ENCODE measurements at places on chromosomes 7 and 10.

DNA sequence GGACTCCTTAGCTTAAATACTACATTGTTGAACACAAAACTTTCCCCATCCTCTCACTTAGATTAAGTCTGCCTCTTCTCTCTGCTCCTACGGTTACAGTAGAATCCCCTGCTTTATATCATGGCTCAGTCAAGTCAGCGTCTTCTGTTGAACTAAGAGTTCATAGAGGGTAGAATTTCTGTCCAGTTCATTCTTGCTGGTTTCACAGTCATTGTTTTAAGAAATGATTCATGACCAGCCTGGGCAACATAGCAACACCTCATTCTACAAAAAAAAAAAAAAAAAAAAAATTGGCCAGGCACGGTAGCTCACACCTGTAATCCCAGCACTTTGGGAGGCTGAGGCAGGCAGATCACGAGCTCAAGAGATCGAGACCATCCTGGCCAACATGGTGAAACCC, 3.7 kb upstream of the ZFYVE27 start:
- no peak for DNase-seq

DNA sequence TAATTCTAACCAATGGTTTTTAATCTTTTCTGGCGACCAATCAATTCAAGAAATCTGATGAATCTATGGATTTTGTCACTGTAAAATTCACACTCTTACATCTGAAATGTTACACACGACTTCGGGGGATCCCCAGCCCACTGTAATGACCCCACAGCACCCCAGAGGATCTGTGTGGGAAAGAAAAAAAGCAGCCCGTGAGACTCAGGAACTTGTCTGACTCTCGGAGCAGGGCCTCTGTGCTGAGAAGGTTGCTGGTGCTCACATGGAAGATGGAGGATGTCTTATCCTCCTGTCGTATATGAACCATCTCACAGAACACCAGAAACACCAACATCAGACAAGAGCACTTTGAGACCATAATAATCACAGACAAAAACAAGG, 228.4 kb upstream of the INHBA start:
- DNase-seq: no peak

DNA sequence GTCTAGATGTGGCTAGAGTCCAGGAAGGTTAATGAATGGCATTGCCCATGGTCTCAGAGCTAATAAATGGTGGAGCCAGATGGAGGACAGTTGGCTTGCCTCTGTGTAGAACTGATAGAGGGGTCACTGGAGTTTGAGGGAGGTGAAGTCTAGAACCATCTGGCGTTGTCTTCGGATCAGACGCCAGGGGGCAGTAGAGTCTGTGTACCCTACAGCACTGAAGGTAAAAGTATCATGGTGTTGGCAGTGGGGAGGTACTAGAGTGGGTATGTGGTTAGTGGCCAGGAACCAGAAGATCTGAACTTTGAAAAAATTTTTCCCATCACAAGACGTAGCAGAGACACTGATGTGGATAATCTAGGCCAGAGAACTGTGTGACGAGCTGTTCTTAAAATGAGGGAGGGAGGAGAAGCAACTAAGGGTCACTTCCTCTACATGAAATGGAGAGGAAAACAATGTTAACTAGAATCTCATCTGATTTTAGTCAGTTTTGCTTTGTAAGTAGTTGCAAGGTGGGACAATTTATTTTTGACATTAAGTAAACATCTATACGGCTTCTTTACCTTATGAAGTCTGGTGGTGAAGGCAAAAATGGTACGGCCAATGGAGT, 227.9 kb upstream of the PRSS58 start:
- DNase-seq: peak; percentile 49

DNA sequence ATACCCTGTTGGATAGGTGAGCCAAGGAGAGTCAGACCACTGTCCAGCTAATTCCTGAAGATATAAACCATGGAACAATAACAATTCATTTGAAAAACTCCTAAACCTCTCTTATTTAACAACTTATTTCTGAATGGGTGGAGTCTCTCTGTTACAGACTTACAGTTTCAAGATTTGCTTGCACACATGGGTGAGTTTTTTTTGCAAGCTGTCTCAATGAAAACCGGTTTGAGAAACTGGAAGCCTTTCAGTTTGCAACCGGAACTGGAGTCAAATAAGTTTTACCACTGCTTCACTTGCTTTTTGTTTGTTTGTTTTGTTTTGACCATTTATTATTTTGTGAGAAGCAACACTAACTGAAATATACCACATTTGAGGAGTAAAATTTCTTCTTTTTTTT, 243.8 kb downstream of the MTERF1 start:
- DNase-seq: no peak

DNA sequence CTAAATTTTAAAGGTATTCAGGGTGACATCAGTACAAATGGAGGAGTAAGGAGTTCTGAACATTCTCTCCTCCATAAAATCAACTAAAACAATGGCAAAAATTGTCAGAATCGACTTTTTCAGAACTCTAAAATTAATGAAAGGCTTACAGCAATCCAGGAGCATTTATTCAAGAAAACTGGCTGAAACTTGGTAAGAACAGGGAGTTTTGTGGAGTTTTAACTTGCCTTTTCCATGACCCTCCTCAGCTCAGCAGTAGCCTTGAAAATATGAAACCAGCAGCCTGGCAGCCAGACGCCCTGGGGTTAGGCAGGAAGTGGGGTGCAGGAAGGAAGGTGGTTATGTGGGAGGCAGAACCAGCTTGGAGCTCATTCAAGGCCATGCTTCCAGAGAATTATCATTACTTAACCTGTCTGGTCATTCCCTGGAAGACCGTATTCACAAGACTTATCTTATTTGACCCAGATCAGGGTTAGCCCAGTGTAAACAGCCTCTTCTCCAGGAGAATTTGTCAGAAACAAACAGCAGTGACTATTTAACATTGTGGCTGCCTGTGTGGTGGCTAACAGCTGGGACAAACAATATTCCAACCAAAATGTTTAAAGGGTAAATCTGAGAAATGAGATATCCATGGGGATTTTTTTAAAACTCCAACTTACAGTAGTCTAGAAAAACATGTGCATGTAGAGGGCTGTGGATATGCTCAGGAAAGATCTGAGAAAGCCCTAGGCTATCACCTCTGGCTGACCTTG, 75.7 kb upstream of the MACROH2A2 start:
- DNase-seq: no peak

DNA sequence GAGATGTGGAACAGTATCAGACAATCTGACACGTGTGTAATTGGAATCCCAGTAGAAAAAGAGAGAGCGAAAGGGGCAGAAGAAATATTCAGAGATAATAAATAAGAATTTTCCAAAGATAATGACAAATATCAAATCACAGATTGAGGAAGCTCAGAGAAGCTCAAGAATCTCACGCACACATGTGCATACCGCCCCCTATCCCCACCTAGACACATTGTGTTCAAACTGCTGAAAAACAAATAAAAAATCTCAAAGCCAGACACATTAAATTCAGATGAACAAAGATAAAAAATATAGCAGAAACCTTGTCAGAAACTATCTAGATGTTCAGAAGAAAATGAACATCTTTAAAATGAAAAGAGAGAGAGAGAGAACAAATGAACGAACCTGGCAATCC, 17.2 kb downstream of the SFR1 start:
- no peak for DNase-seq

DNA sequence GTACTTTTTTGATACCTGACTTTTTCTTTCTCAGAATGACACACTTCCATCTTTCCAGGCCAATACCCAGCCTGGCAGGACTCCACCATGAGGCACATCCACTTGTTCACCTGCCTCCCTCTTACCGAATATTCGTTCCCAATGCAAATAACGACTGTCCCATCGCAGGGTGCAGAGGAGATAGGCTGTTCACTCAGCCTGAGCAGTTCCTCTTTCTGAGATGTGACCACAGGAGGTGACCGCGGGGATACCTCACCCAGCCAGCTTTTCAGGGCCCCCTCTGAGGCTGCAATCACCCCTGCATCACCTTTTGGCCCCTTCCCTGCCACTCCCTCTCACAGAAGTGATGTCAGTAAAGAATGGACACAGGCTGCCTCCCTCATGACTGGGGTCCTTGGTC, 28.3 kb downstream of the PTPRN2 start:
- DNase-seq: no peak

DNA sequence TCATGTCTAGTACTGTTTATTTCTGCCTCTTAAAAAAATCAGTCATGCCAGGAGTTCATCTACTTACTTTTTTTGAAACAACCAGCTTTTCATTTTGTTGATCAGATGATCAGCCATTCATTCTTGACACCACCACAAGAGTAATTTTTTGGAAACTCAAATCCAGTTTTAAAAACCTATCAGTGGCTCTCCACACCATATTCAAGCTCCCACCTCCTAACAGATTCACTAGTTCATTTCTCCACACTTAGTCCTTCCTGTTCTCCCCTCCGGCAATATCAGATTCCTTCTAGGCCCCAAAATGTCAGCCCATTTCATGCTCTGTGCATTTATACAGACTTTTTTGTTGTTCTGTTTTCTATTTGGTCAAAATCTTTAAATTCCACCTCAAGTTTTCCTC, 341.6 kb downstream of the RNLS start:
- no peak for DNase-seq

DNA sequence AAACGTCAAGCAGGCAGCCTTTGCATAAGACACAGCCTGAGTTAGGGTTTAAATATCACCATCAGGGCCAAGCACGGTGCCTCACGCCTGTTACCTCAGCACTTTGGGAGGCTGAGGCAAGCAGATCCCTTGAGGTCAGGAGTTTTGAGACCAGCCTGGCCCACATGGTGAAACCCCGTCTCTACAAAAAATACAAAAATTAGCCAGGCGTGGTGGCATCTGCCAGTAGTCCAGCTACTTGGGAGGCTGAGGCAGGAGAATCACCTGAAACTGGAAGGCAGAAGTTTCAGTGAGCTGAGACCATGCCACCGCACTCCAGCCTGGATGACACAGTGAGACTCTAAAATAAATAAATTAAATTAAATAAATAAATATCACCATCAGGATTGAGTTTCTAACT, 33.0 kb downstream of the SRPK2 start:
- DNase-seq: no peak

- no peak for DNase-seq
Observed at GRCh38 chr7:85275204-85275603, 88.3 kb upstream of the SEMA3D start.

- DNase-seq: peak; percentile 76
Observed at GRCh38 chr10:133336577-133337369, at the start of gene CALY. Gene CALY, minus strand, starts transcription at chr10:133336896. Its CDS starts 7,907 bp downstream, at chr10:133328989.

- DNase-seq: no peak
Observed at GRCh38 chr7:24833549-24833948, 76.3 kb upstream of the GSDME start.

DNA sequence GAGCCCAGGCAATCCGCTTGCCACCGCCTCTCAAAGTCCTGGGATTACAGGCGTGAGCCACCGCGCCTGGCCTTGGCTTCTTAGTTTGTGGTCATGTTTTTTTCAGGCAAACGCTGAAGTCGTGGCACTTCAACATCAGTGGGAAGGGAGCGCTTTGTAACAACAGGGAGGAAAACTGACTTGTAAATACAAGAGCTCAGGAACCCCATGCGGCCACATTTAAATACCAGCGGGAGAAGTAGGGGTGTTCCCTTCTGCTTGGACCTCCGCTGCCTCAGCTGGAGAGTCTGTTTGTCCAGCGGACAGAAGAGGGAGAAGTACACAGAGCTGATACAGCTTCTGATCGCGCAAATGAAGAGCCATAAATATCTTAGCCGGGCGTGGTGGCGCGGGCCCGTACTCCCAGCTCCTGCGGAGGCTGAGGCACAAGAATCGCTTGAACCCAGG, 108.7 kb upstream of the KMT2C start:
- no peak for DNase-seq

DNA sequence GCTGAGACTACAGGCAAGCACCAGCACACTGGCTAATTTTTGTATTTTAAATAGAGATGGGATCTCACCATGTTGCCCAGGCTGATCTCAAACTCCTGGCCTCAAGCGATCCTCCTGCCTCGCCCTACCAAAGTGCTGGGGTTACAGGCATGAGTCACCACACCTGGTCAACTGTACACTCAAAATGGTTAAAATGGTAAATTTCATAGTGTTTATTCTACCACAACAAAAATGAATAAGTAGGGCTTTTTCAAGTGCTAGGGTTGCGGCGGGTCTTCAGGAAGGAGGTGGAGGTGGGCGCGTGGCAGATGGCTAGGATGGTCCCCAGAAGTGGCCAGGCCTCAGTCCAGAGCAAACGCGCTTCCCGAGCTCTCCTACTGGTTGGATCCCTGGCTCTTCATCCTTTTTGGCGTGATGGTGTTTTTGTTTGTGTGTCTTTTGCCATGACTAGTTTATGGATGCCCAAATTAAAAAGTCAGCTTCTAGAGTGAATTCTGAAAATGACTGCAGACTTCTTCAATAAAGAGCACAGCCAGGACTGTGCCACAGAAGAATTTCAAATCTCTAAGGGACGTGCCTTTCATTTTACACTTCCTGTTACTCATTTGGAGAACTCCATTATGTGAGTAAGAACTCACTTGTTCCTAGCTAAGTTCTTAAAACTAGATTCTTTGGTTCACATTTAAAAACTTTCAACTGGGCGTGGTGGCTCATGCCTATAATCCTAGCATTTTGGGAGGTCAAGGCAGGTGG, 73.9 kb downstream of the TMEM130 start:
- DNase-seq: no peak

DNA sequence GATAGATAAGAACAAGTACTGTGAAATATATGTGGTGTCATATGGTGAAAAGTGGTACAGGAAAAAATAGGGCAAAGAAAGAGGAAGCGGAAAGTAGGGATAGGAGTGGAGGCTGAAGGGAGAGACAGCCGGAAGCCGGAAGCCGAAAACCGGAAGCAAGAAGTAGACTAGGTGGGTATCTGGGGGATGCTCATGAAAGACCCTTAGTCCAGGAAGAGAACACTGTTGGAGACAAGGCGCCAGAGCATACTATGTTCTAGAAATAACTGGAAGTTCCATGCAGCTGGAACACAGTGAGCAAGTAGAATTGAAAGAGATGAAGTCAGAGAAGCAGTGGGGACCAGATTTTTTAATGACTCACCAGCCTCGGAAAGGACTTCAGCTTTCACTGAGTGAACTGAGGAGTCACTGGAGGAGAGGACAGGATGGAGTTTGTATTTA, 22.5 kb downstream of the ST8SIA6 start:
- DNase-seq: no peak

DNA sequence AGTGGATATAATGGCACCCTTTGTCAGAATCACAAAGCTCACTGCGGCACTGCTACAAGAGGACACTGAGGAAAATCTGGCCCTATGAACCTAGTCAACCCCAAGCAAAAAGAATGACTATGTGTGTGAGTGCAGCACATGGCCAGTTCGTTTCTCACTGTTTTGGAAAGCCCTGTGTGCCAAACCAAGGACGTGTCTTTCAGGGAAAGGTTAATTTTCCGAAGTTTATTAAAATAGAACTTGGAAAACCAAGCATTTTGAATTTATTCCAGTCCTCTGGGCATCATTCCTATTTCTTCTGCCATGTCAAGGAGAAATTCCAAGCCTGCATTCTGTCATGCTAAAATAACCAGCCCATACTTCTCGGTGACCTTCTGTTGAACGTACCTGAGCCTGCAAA, 471.8 kb downstream of the PLXDC2 start:
- DNase-seq: no peak

All from activated CD4-positive, alpha-beta T cell treated with anti-CD3 and anti-CD28 coated beads for 48 hours (primary cell).